Stimulated activated CD8-positive, alpha-beta memory T cell treated with anti-CD3 and anti-CD28 coated beads, Interleukin-2, amount 100 ng/mL, for 1 hour (primary cell): ENCODE measurements at places on chromosomes 5 and 9.

DNA sequence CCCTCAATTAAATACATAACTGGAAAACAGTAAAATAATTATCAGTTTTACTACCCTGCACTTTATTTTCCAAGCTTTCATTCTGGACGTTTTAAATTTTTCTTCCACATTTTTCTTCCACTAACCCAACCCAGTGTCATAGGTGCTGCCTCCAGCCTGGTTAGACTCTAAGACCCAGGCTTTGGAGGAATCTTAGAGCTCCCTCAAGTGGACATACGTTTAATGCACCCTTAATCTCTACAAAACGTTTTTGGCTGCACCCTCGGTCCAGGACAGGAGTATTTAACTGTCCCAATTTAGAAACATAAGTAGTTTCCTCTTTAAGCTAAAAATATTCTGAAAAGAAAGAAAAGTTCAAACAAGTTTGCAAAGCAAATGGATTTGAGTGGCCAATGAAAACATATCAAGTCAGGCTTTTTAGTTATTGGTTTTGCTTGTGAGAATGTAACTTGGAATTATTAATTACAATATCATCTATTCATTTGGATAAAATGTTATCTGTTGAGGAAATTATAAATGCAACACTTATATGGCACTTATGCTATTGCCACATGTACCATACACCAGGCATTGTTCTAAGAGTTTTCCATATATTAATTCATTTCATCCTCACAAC, 38.9 kb downstream of the CDH6 start:
- no peak for DNase-seq

DNA sequence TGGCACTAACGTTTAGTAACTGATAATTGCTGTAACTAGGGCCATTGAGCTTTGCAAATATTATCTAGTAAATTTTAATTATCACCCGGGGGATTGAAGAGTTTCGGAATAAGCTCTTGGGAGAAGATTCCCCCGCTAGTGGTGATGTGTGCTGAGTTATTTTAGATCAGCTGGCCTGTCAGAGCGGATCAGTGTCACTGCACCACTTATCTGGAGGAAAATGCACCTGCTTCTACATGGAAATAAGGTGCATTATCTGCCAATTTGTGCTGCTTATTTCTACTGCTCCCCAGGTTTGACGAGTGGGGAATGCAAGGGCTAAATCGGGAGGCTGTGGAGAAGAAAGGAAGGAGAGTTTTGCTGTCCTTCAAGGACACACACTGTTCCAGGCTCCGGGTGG, 518.6 kb downstream of the TLE4 start:
- DNase-seq, result no peak

- no peak for DNase-seq
Measured at GRCh38 chr9:22650946-22651345, 204.3 kb downstream of the DMRTA1 start.

DNA sequence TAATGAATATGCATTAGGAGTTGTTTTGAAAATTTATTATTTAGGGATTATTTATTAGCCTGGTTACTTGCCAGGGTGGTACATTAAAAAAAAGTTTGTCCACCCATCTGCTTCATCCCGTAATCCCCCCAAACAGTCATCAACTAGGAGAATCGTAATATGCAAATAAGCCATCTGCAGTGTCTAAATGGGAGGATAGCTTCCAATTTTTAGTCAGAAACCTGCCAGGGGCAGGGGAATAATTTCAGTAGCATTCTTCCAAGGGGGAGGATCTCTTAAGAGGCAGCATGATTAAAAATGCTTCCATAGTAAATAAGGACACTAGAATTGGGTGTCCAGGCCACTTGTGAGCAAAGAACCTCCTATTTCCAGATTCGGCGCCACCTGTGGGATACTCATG, 43.3 kb downstream of the SH3GL2 start:
- DNase-seq, result no peak

GRCh38 chr9:113978725-113979342, 99.3 kb downstream of the AMBP start:
- no peak for DNase-seq

DNA sequence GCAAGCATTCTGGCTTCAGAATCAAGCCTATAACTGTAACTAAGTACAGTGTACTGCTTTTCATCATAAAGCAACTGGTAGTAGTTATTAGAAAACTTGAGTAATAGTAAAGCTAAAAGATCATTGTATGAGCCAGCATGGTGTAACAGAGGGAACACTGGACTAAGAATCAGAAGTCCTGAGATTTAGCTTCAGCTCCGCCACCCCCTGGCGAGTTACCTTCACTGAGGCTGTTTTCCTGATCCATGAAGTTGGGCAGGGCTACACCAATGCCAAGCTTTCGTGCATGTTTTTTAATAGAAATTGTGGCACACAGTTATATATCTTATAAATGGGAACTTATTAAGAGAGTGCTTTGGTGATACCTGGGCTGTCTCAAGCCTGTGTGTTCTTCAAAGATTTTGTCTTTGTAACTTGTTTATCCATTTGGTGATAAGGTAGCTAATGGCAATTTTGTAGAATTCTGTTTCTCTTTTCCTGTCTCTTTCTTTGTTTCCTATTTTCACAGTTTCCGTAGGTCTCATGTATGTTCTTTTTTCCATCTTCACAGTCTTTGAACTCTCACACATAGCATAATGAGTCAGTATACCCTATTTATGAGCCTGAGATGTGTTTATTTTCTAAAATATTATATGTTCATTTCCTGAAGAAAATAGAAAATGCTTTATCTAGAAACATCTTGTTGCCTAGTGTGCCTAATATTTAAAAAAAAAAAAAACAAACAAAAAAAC, 102.3 kb downstream of the GDNF start:
- DNase-seq, result no peak

- DNase-seq, result no peak
Measured at GRCh38 chr9:3441197-3441816, 84.5 kb downstream of the RFX3 start.

- no peak for DNase-seq
Measured at GRCh38 chr9:137323531-137324331, 21.7 kb upstream of the NRARP start.

DNA sequence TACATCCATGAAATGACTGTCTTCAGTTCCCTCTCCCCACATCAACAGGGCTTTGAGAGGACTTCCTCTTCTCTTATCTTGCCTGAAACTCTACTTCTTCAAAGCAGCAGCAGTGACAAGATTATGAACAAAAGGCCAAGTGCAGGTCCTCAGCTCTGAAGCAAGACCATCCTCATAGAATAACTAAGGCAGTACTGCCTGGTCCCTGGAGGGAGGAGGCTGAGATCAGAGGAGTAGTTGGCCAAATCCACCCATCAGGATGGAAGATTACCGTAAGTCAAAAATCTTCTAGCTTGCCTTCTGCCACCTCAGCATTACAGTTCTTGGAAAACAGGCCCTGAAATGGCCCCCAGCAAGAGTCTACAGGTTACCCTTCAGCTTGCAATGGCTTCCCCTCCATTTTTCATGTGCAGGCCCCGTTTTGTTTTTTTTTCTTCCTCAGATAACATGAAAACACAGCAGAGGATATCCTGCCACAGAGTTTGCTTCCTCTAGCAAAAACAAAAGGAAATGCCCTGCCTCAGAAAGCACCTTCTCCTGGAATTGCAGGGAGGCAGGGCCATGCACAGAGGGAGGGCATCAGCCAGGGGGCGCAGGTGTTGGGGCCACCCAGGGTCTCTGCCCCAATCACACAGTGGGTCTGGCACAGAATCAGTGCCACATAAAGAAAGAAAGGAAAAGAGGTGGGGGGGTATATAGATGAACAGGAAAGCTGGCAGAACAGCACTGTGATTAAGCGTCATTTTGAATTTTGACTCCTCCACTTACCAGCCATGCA, 40.0 kb downstream of the KLHL3 start:
- no peak for DNase-seq

- no peak for DNase-seq
Measured at GRCh38 chr9:88712484-88712883, 177.5 kb downstream of the NXNL2 start.

GRCh38 chr5:78526049-78526525, 122.5 kb downstream of the LHFPL2 start:
- DNase-seq, result no peak

- DNase-seq, result no peak
Measured at GRCh38 chr5:116738615-116739261, 164.1 kb upstream of the SEMA6A start.

GRCh38 chr5:111853748-111854147, 96.8 kb upstream of the NREP start:
- DNase-seq, result no peak

DNA sequence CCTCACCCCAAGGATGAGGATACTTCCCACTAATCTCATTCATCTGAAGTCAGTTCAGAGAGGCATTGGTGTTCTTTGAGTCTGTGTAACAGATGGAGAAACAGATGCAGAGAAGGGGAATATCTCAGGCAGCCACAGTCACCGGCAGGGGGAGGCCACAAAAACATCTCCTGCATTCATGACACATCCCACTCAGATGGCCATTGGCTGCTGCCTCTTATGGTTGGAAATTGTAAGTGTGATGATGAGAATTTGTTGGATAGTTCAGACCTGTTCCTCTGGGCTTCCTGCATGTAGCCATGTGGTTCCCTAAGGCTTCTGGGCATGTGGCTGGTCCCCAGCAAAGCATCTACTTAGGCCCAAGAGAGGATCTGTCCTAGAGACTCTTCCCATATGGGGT, 45.9 kb upstream of the GABRP start:
- DNase-seq, result no peak

GRCh38 chr9:2495221-2496005, 126.2 kb upstream of the VLDLR start:
- no peak for DNase-seq

- DNase-seq, result no peak
Measured at GRCh38 chr5:59428391-59428790, 465.1 kb downstream of the PDE4D start.

GRCh38 chr9:34428325-34428958, 29.9 kb downstream of the FAM219A start:
- DNase-seq, result no peak

GRCh38 chr9:10957878-10958277, 345.1 kb upstream of the PTPRD start:
- no peak for DNase-seq

DNA sequence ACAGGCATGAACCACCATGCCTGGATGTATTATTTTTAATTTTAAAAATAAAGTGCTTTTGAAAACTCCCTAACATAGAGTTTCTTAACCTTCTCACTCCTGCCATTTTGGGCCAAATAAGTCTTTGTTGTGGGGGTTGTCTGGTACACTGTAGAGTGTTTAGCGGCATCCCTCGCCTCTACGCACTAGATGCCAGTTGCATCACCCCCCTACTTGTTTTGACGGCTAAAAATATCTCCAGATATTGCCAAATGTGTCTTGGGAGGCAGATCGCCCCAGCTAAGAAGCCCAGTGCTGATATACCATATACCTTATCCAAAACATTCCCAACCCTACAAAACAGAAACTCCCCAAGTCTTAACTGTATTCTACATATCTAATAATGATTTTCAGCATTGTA, 54.6 kb downstream of the SCAI start:
- DNase-seq, result no peak

DNA sequence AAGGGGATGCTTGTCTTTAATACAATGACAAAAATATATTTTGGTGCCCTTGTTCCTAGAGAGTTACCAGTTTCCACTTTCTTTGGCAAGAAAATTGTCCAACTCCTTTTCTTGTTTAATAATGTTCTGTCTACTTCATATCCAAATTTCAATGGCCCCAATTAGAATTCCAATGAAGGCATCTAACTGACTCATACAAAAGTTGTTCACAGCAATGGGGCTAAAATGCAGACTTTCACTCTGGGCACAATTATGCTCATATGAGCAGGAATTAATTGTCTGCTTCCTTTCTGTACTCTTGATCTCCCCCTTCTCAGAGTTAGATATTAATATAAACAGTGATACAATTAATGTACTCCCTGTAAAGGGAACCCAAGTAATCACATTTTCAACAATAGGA, 42.1 kb upstream of the ZNF622 start:
- DNase-seq, result no peak

- DNase-seq, result no peak
Measured at GRCh38 chr5:60208716-60209115, 315.2 kb upstream of the PDE4D start.

GRCh38 chr9:12670006-12670405, 23.2 kb upstream of the TYRP1 start:
- no peak for DNase-seq

- no peak for DNase-seq
Measured at GRCh38 chr5:98299435-98299834, 474.0 kb upstream of the RGMB start.

DNA sequence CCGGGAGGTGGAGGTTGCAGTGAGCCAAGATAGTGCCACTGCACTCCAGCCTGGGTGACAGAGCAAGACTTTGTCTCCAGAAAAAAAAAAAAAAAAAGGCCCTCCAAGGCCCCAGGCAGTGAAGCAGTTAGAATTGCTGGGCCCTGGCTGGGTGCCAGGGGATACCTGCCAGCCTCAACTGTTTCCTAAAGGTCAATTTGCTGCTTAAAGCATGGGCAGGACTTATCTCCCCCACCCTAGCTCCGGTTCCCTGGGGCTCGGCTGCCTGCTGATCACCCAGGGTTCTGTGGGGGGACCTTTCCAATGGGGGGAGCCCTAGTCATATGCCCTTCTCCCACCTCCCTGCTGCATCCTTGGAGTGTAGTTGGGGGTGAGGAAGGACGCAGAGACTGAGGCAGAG, 25.7 kb downstream of the NCS1 start:
- no peak for DNase-seq

GRCh38 chr5:138946831-138947560, 71.9 kb upstream of the LRRTM2 start:
- DNase-seq, result no peak

- DNase-seq, result no peak
Measured at GRCh38 chr9:105039175-105039799, 111.3 kb upstream of the ABCA1 start.

GRCh38 chr5:170097934-170098333, 7.8 kb upstream of the FOXI1 start:
- DNase-seq, result no peak

DNA sequence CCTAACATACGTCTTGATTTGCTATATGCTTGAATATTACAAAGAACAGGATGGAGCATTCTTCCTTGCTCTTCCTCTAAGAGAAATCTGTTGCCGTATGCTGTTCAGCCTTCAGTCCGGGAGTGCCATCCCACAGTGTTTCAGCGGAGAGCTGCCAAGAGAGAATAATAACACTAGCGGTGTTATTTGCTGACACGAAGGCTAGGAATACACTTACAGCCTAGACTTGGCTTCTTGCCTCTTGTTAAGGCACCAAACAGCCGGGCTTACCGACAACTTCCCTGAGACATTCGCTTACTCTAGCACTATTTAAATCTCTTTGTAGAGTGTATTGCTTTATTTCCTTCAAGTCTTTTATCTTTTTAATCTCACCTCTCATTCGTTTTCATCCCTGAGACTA, 31.4 kb downstream of the KCTD16 start:
- DNase-seq, result no peak

- no peak for DNase-seq
Measured at GRCh38 chr5:129125819-129126218, 31.3 kb downstream of the ISOC1 start.

- DNase-seq, result no peak
Measured at GRCh38 chr9:28121366-28121765, 548.1 kb upstream of the C9orf72 start.

GRCh38 chr5:110104726-110105669, 415.3 kb downstream of the MAN2A1 start:
- no peak for DNase-seq
